ENCODE measurements at places on chromosomes 11 and 22. TPM values are rescaled to one million over a fixed set of nuclear protein-coding genes. Genes with fewer than 3 reads are reported as not detected.

PDGFB gene
- 4.8 TPM for total RNA-seq

PRR33 gene
- total RNA-seq: not detected

SEPTIN5 gene
- 47.7 TPM for total RNA-seq

CCDC157 gene
- 1.7 TPM for total RNA-seq

SCGB1C1 gene
- total RNA-seq: not detected

UBE2L6 gene
- 26.5 TPM for total RNA-seq

POTEH gene
- total RNA-seq: not detected

F2 gene
- not detected for total RNA-seq

KRTAP5-9 gene
- total RNA-seq: 0.72 TPM

All from umbilical cord (tissue), 2 donors.